ENCODE measurements at places on chromosomes 3 and 15.

- DNase-seq = no peak
Observed at GRCh38 chr3:81299481-81299880, 462.0 kb downstream of the GBE1 start.

GRCh38 chr15:48914717-48915116, 36.8 kb downstream of the EID1 start:
- no peak for DNase-seq

- DNase-seq = no peak
Observed at GRCh38 chr3:10869460-10869859, 53.4 kb downstream of the SLC6A11 start.

GRCh38 chr15:82651708-82652107, 4.5 kb upstream of the CPEB1 start:
- no peak for DNase-seq

GRCh38 chr3:48151807-48152427, 36.3 kb downstream of the CDC25A start:
- DNase-seq = no peak

DNA sequence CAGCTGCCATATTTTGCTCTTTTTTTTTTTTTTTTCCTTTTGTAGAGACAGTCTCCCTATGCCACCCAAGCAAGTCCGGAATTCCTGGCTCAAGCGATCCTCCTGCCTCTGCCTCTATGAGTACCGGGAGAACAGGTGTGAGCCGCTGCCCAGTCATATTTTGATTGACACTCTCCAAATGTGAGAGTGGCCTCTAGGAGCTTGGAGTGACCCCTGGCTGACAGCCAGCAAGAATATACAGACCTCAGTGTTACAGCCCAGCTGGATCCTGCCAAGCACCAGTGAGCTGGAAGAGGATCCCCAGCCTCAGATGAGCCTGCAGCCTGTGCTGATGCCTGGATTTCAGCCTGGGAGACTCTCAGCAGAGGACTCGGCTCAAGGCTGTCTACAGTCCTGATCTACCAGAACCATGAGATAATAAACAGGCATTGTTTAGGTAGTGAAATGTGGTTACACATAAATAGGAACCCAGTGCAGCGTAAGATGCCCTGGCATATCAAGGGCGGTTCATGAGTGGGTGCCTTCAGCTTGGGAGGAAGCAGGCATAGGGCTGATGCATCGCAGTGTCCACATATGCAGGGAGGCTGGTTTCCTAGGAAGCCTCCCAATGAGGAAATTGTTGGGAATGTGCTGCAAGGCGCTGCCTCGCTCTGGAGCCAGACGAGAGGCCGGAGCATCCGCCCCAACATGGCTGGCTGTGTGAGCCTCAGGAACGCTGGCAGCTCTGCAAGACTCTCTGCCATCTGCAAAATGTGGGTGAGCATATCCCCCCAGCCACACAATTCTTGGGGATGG, 38.9 kb upstream of the ATP10A start:
- no peak for DNase-seq

DNA sequence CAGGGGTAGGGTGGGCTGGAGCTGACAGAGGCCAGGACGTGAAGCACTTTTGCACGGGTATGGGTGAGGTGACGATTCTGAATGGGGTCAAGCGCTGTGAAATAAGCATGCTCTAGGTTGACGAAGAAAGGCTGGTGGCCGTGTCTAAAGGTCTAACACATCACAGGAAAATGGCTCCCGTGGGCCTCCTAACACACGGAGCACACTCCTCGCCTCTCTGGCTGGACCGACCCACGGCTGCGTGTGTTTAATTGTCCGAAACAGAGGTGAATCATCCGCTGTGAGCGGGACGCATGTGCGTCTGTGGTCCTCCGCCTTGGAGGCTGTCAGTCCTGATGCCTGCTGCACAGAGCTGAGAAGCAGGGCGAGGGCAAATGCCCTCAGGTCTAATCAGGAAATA, 130.6 kb downstream of the NSMCE3 start:
- DNase-seq = no peak

GRCh38 chr15:36758800-36759199, 179.4 kb downstream of the CDIN1 start:
- DNase-seq = no peak

DNA sequence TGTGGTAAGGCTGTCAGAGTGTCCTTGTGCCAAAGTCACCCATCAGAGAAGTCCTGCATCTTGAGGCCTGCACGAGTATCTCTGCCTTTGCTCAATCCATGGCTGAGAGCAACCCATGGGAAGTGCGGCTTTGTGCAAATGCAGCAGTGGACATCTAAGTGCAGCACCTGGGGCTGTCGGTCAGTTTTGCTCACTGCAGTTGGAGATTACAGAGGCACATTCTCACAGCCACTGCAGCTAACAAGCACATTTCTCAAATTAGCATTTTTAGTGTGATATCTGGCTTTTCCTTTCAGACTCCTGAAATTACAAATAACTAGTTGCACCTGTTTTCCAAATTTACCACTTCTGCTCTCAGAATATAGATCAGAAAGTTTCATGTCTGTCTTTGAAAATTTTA, 81.5 kb upstream of the DAZL start:
- no peak for DNase-seq

GRCh38 chr15:31482122-31482922, 155.7 kb downstream of the KLF13 start:
- no peak for DNase-seq

DNA sequence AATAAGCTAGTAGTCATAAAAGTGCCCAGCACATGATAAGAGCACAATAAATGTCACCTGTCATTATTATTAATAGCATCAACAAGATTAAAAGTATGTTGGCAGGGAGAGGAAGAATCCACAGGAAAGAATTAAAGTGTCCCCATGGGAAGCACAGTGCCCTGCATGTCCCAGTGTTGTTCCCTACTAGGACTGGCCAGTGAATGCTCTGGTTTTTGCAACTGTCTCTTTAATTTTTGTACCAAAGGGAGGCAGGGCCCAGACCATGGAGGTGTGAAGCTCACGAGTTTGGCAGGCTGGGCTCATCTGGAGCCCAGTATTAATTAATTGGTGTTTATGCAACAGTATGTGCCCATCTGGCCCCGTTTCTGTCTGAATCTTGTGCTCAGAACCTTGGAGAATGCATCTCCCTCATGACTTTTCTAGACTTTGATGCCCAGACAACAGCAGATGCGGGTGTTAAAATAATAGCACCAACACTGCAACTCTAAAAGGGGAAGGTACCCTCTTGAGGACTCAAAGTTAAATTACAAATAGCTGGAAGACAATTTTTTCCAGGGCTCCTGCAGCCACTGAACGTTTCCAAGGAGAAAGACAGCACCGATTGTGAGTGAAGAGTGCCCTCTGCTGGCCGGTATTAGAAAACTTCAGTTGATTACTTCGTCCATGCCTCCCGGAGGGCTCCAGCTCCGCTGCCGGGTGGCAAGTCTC, 71.9 kb upstream of the SPATA12 start:
- peak; percentile 26 for DNase-seq

GRCh38 chr3:53705024-53705745, 141.0 kb downstream of the CHDH start:
- DNase-seq = no peak

DNA sequence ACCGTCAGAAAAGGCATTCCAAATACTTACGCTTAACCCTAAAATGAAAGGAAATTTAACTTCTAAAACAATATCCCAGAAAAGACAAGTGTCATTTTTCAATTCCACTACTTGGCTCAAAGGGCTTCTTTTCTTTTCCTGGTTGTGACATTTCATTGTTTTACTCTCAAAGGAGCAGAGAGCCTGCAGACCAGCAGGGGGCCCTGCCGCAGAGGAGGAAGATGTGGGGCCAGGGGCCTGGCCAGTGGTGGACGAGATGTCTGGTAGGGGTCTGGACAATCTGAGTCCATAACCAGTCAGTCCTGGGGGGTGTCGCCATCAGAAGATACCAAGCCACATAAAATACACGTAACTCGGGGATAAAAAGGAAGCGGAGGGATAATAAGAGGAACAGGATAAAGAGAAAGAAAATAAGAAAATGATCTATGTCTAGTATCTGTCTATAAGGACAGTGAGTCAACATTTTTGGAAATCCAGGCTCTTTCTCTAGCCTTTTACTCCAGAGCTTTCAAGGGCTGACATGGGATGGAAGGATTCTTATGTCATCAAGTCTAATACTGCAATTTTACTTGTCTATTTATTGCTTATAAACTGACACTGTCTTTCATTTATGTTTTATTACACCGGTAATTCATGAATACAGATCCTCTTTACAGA, 54.2 kb upstream of the ARHGEF3 start:
- DNase-seq = no peak

GRCh38 chr3:119762876-119763275, 19.0 kb upstream of the NR1I2 start:
- DNase-seq = no peak

- DNase-seq = no peak
Observed at GRCh38 chr15:80780416-80781221, 1.4 kb downstream of the CEMIP start.

DNA sequence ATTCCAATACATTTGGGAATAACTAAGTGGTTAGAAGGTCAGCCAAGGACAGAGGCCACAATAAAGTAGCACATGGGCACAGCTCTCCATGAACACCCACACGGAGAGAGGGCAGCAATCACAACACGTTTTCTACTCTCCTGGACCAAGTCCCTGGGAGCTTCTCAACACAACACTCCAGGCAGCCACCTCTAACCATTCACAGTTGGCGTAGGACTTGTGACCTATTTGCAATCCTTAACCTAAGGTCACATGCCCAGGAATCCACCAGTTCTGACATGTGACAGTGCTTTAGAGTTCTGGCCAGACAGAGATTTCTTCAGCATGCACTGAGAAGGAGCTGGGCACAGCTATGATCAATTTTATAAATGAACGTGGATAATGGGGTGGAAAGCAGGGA, 280.8 kb downstream of the SHQ1 start:
- no peak for DNase-seq

GRCh38 chr3:86814918-86815655, 175.9 kb downstream of the VGLL3 start:
- no peak for DNase-seq

GRCh38 chr3:17232442-17232841, 347.7 kb downstream of the PLCL2 start:
- no peak for DNase-seq

DNA sequence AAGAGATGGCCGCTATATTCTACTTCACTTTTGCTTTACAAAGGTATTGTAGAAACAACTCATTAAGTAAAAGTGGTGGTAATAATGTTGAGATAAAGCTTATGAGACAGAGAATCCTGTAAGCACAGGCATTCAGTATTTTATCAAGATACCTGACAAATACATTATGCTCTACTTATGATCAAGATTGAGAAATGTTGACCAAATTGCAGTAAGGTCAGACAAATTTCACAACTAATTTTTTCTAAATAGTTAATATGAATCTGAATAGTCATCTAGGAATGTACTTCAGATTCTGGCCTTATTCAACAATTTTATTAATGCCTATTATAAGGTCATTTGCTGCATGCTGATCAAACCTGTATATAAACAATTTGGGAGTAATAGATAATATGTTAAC, 95.1 kb upstream of the MBNL1 start:
- no peak for DNase-seq

GRCh38 chr3:127164615-127165014, 28.3 kb upstream of the PRR23E start:
- no peak for DNase-seq

- DNase-seq = no peak
Observed at GRCh38 chr3:114333180-114333922, 39.5 kb downstream of the TIGIT start.

DNA sequence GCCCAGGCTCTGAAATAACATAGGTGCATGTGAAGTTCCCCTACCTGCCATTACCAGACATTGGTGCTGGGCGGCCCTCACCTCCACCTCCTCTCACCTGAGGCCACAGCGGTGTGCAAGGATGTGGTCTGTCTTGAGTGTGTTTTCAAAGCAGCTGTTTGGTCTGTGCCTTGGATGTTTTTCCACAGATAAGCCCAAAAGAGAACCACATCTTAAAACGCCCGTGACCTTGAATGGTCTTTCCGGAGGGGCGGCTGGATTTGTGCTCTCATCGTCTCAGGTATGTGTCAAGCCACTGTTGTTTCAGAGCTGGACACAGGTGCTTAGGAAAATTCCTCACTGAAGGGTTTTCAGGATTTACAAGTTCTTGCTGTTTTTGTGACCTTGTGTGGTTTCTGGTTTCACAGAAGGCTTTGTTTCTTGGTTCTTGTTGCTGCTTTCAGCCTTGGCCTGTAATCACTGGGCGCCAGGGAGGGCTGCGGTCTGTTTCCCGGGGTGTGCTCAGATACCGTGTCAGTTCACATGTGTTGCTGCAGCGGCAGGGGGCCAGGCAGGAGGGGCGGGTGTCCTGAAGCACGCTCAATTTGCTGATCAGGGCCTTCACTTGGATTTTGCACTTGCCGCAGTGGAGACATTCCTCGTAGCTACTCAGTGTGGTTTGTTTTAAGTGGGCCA, 128.4 kb downstream of the IGF1R start:
- DNase-seq = no peak

DNA sequence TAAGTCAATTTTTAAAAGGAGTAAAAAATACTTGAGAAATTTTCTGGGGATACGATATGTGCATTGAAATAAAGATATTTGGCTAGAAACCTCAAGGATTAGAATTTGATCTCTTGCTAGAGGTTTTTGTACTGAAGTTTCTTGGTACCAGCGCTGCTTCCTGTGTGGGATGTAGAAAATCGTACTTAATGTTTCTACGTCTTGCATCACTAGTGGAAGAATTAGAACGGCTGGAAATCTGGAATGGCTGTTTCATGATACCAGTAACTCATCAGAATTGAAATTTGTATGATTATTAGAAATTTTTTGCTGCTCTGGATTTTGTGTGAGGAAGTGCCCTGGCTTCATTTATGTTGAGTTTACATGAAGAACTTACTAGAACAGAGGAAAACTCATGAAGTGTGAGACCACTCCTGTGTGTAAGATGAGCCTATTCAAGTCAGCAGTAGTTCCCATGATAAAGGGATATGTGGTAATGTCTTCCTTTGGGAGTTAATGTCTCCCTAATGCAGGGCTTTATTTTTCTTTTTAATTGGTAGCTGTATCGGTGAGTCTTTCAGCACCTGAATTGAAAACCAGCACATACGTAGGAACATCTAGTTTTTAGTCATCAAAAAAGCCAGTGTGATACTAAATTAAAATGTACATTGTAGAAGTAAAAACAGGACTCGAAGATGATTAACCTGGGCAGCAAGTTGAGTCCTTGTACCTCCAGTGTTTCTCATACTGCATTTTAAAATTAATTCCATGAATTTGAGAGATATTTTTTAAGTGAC, 3.2 kb downstream of the KBTBD8 start:
- no peak for DNase-seq

DNA sequence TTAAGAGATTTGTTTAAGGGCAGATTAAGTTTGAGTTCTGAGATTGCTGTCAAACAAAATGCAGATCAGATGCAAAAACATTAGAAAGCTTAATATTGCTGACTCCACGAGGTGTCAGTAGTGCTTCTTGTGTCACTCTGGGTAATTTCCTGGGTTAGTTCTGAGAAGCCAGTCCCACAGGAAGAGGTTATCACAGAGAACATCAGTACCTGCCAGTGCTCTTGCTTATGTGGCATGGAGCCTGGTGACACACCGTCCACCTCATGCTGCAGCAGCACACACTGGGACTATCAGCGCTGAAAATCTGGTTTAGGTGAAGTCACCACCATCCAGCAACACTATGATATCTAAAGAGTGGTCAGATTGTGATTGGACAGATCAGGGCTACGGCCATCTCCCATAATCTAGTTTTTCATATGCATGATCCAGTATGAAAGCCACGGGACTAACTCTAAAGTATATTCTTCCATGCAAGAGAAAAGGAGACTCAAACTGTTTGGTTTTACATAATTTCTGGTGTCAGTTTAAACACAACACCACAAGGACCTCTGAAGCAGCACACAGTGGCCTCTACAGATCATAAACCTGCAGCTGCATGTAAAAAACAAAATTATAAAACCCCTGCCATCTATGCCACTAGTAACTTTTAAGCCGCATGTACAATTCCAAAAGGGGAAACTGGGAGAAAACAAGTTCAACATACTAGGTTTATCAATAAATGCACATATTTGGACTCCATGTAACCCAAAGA, 36.1 kb upstream of the MYO5C start:
- no peak for DNase-seq
